ENCODE measurements at places on chromosomes 3 and 15. TPM values are rescaled to one million over a fixed set of nuclear protein-coding genes. Genes with fewer than 3 reads are reported as not detected.

ADAMTS9 gene
- polyA plus RNA-seq = 6.5 TPM

PHLDB2 gene
- 25.1 TPM for polyA plus RNA-seq

FBXW12 gene
- polyA plus RNA-seq = not detected

SH3GL3 gene
- polyA plus RNA-seq = not detected

UACA gene
- 167 TPM for polyA plus RNA-seq

BUB1B gene
- 10.1 TPM for polyA plus RNA-seq

GADL1 gene
- not detected for polyA plus RNA-seq

SELENOT gene
- 328 TPM for polyA plus RNA-seq

GRK7 gene
- polyA plus RNA-seq = not detected

CEMIP gene
- 0.02 TPM for polyA plus RNA-seq

TRIM59 gene
- polyA plus RNA-seq = 6.8 TPM

AGBL1 gene
- not detected for polyA plus RNA-seq

ACKR4 gene
- 14.3 TPM for polyA plus RNA-seq

B3GALNT1 gene
- polyA plus RNA-seq = 19.4 TPM

TRANK1 gene
- polyA plus RNA-seq = 4.6 TPM

DUOXA1 gene
- 0.07 TPM for polyA plus RNA-seq

GOLGA6B gene
- polyA plus RNA-seq = not detected

ZPLD1 gene
- polyA plus RNA-seq = not detected

PCCB gene
- 34.3 TPM for polyA plus RNA-seq

LNP1 gene
- polyA plus RNA-seq = 0.40 TPM

PLCB2 gene
- 1.6 TPM for polyA plus RNA-seq

ADIPOQ gene
- polyA plus RNA-seq = not detected

NR2E3 gene
- polyA plus RNA-seq = 0.04 TPM

C3orf70 gene
- polyA plus RNA-seq = 0.08 TPM

MEIS2 gene
- polyA plus RNA-seq = 26.2 TPM

HIGD2B gene
- not detected for polyA plus RNA-seq

EOGT gene
- 31.4 TPM for polyA plus RNA-seq

CHL1 gene
- not detected for polyA plus RNA-seq

EFCAB12 gene
- polyA plus RNA-seq = 0.15 TPM

PLIN1 gene
- polyA plus RNA-seq = 0.08 TPM

TRIM42 gene
- polyA plus RNA-seq = not detected

RARRES1 gene
- 1.2 TPM for polyA plus RNA-seq

CYP1A2 gene
- not detected for polyA plus RNA-seq

SLC15A2 gene
- polyA plus RNA-seq = 0.14 TPM

ADAMTS17 gene
- 0.16 TPM for polyA plus RNA-seq

GABRR3 gene
- not detected for polyA plus RNA-seq

RTP4 gene
- polyA plus RNA-seq = 0.08 TPM

SST gene
- polyA plus RNA-seq = not detected

EPHA3 gene
- not detected for polyA plus RNA-seq

PRSS50 gene
- polyA plus RNA-seq = not detected

PLS1 gene
- polyA plus RNA-seq = 0.59 TPM

ZNF385D gene
- not detected for polyA plus RNA-seq

PLOD2 gene
- 22.6 TPM for polyA plus RNA-seq

SLC12A6 gene
- 17.6 TPM for polyA plus RNA-seq

HCN4 gene
- not detected for polyA plus RNA-seq

APBA2 gene
- polyA plus RNA-seq = 5.7 TPM

H1-8 gene
- polyA plus RNA-seq = not detected

EXD1 gene
- not detected for polyA plus RNA-seq

GOLGA6A gene
- polyA plus RNA-seq = not detected

UMPS gene
- polyA plus RNA-seq = 38.6 TPM

PRRT3 gene
- 2.0 TPM for polyA plus RNA-seq

AADAC gene
- polyA plus RNA-seq = 0.62 TPM

PRC1 gene
- 270 TPM for polyA plus RNA-seq

CRTAP gene
- polyA plus RNA-seq = 219 TPM

ZBTB38 gene
- polyA plus RNA-seq = 31.1 TPM

GPD1L gene
- polyA plus RNA-seq = 5.1 TPM

KLHL40 gene
- polyA plus RNA-seq = not detected

Measured in endothelial cell of umbilical vein (primary cell).